ENCODE measurements at places on chromosomes 3 and 15. TPM values are rescaled to one million over a fixed set of nuclear protein-coding genes. Genes with fewer than 3 reads are reported as not detected.

IQCF6 gene
- not detected for total RNA-seq

HACL1 gene
- 20.7 TPM for total RNA-seq

AMT gene
- total RNA-seq: 0.58 TPM

EXD1 gene
- not detected for total RNA-seq

THSD4 gene
- total RNA-seq: 60.5 TPM

POLQ gene
- total RNA-seq: 2.3 TPM

SPESP1 gene
- total RNA-seq: 0.58 TPM

C3orf70 gene
- 0.29 TPM for total RNA-seq

CA12 gene
- 39.9 TPM for total RNA-seq

SKOR1 gene
- total RNA-seq: under 0.01 TPM

LRRC34 gene
- 9.5 TPM for total RNA-seq

ALG3 gene
- total RNA-seq: 45.8 TPM

C3orf20 gene
- not detected for total RNA-seq

XCR1 gene
- not detected for total RNA-seq

CHST14 gene
- 32.6 TPM for total RNA-seq

CCR9 gene
- total RNA-seq: not detected

CCR2 gene
- total RNA-seq: not detected

SERINC4 gene
- total RNA-seq: not detected

DPP8 gene
- total RNA-seq: 13.3 TPM

GNAI2 gene
- 418 TPM for total RNA-seq

TM4SF1 gene
- 206 TPM for total RNA-seq

GOLGA8T gene
- not detected for total RNA-seq

ST8SIA2 gene
- total RNA-seq: not detected

CHP1 gene
- 162 TPM for total RNA-seq

ABHD17C gene
- 8.7 TPM for total RNA-seq

NANOGP8 gene
- total RNA-seq: not detected

ABHD14A gene
- total RNA-seq: 21.3 TPM

SAXO2 gene
- total RNA-seq: 0.71 TPM

OR5K3 gene
- not detected for total RNA-seq

PLA2G4D gene
- total RNA-seq: not detected

NOX5 gene
- 0.29 TPM for total RNA-seq

SCN5A gene
- total RNA-seq: not detected

PRSS50 gene
- total RNA-seq: not detected

WDR72 gene
- not detected for total RNA-seq

BCL2A1 gene
- total RNA-seq: 0.86 TPM

PLSCR2 gene
- 0.18 TPM for total RNA-seq

COL8A1 gene
- 114 TPM for total RNA-seq

SOX14 gene
- not detected for total RNA-seq

CCR1 gene
- 0.29 TPM for total RNA-seq

EEF1AKMT4 gene
- total RNA-seq: 5.3 TPM

RETNLB gene
- total RNA-seq: not detected

GREM1 gene
- 4.3 TPM for total RNA-seq

FANCD2OS gene
- total RNA-seq: not detected

ST3GAL6 gene
- total RNA-seq: 0.58 TPM

MCCC1 gene
- 26.5 TPM for total RNA-seq

PRR20G gene
- total RNA-seq: not detected

SLITRK3 gene
- total RNA-seq: not detected

FAM107A gene
- not detected for total RNA-seq

CD96 gene
- total RNA-seq: not detected

GOLGA8N gene
- 0.71 TPM for total RNA-seq

SAMD7 gene
- not detected for total RNA-seq

ATRIP gene
- 4.3 TPM for total RNA-seq

RBMS3 gene
- 28.9 TPM for total RNA-seq

All from myometrial cell (primary cell).